ENCODE measurements at places on chromosomes 11 and 22.

DNA sequence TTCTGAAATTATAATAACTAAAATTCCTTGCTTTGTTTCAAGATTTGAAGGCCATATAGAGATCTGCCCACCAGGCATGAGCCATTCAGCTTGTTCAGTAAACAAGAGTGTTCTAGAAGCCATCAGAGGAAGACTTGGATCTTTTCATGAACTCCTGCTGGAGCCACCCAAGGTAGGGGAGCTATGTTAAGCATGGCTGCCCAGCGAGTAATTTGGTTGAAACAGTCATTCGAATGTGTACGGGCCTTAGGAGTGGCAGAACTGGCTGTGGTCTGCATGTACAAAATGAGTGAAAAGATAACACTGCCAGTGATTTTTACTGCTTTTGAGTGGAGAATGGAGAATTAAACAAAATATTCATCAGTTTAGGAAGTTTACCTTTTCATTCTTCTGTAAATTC lies 103.7 kb downstream of the PPP6R3 start:
- DNase-seq: no peak

DNA sequence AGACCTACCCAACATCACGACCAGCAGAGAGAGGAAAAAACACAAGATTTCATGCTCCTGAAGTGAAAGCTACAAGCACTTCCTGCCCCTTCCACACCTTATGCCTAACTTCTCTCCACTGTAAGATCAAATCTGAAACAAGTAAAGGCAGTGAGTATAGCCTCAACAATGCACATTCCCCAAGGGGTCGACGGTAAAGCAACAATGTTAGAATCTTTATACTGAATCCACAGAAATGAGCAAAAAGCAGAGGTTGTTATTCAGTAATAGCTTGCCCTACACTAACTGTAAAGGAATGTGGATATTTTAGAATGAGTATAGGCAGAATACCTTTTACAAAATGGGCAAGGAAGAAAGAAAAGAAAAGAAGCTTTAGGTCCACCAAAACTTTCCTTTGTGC lies 15.6 kb downstream of the ARFGAP3 start:
- DNase-seq: no peak

GRCh38 chr11:67213178-67213621 lies 53.1 kb upstream of the GRK2 start:
- DNase-seq: no peak

DNA sequence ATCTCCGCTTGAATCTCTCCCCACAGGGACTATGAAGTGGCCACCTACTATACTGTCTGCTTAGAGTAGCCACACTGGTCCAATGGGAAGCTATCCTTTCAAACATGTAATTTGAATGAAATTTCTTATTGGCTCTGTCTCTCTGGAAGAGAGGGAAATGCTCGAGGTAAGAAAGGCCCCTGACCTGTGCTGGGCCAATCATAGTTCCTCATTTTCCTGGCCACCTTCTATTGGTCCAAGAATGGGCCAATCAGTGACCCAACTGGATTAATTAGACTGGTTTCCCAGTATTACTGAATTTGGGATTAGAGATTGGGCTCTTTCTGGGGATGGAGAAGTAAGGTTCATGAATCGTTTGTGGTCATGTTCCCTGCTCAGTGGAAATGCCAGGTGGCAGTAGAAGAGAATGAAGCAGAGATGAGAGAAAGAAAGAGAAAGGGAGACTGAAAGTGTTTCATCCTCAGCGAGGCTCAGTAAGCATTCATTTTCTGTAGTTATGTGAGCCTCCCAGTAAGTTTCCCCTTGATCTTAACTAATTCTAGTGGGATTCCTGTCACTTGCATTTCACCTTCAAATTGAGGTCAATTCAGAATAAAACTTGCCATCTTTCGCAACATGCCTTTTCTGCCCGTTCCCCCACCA lies 8.4 kb upstream of the MMP20 start:
- DNase-seq: no peak
